ENCODE measurements at places on chromosomes 11 and 22. TPM values are rescaled to one million over a fixed set of nuclear protein-coding genes. Genes with fewer than 3 reads are reported as not detected.

GRCh38 chr11:45142241-45143055 lies 4.0 kb upstream of the PRDM11 start:
- peaks cover 6% of the 10 kb centered on the region for H3K4me1 ChIP-seq
- no peak for DNase-seq
- H3K36me3 ChIP-seq, result no peaks in the 10 kb centered on the region
- H3K27ac ChIP-seq, result no peak overlapping the region

GRCh38 chr22:30280505-30280904 lies 8.8 kb downstream of the CASTOR1 start:
- H3K4me3 ChIP-seq, result no peak overlapping the region
- no peak for DNase-seq
- H3K27me3 ChIP-seq, result no peaks in the 10 kb centered on the region
- peaks cover 6% of the 10 kb centered on the region for H3K4me1 ChIP-seq
- no peaks in the 10 kb centered on the region for H3K36me3 ChIP-seq

DNA sequence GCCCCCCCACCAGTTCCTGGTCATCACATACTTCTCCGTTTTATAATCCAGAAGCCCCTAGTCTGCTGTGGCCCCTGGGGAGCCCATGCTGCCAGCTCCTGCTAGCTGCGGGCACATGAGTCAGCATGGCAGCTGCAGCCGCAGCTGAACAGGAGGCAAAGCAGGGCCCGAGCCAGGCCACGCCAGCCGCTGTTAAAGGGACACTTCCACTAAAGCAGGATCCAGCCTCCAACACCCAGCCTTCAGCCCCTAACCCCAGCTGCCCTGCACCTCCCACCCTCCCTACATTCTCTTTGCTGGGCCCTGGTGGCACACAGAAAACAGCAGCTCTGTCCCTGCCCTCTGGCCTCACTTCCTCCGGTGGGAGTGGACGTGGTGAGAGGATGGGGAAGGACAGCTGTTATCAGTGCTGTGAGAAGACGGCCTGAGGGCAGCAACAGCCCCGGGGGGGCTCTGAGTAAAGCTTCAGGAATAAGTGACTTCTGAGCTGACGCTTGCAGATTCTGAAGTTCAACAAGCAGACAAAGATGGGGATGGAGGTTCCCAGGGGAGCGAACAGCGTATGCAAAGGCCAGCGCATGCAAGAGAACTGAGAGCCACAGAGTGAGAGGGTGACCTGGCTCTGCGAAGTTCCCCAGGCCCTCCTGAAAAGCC lies 688 bp upstream of the LRRC74B start:
- peak; percentile 15 for DNase-seq
- no peaks in the 10 kb centered on the region for H3K36me3 ChIP-seq
- no peaks in the 10 kb centered on the region for H3K27me3 ChIP-seq

- peak overlapping the region; percentile 82 for H3K27ac ChIP-seq
- H3K4me3 ChIP-seq, result no peak overlapping the region
- peaks cover 42% of the 10 kb centered on the region for H3K4me1 ChIP-seq
These were observed 8.3 kb upstream of the PIM3 start for GRCh38 chr22:49951986-49952896.

- H3K27ac ChIP-seq, result no peak overlapping the region
- H3K4me3 ChIP-seq, result peak overlapping the region; percentile 54
- no peaks in the 10 kb centered on the region for H3K36me3 ChIP-seq
- peak; percentile 85 for DNase-seq
- H3K27me3 ChIP-seq, result no peaks in the 10 kb centered on the region
These were observed 44.3 kb downstream of the NNMT start for GRCh38 chr11:114340311-114341131.

- DNase-seq, result no peak
- H3K27ac ChIP-seq, result no peak overlapping the region
- H3K4me3 ChIP-seq, result no peak overlapping the region
These were observed 272.0 kb downstream of the BLID start for GRCh38 chr11:121844016-121844415.

DNA sequence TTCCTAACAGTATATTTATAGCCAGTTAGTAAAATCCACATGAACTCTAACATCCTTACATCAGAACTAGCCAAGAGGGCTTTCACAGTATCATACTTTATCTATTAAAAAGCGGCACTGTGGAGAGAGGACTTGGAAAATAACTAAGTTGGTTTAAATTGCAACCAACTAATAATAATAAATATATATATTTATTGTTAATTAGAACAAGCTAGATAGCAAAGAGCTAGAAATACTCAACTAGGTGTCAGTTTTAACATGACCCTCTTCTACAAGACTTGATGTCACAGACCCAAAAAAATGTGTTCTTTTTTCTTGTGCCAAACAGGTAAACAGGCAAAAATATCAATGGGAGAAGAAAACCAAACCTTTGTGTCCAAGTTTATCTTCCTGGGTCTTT lies at the start of gene OR2D3:
Gene OR2D3, plus strand, starts transcription at position 301 of the 400 bp plus-strand sequence. Its CDS starts 0 bp downstream, at position 301.
- no peaks in the 10 kb centered on the region for H3K27me3 ChIP-seq
- no peaks in the 10 kb centered on the region for H3K36me3 ChIP-seq
- no peak within 1 kb of the TSS for H3K27ac ChIP-seq
- no peak within 1 kb of the TSS for H3K4me3 ChIP-seq
- DNase-seq, result no peak
- peaks cover 3% of the 10 kb centered on the region for H3K4me1 ChIP-seq

- DNase-seq, result no peak
- H3K36me3 ChIP-seq, result no peaks in the 10 kb centered on the region
- H3K27me3 ChIP-seq, result peaks cover 88% of the 10 kb centered on the region
These were observed 1.0 kb upstream of the OR6X1 start for GRCh38 chr11:123755344-123755743.

- peak; percentile 30 for DNase-seq
- no peak overlapping the region for H3K4me3 ChIP-seq
- no peaks in the 10 kb centered on the region for H3K27me3 ChIP-seq
- H3K36me3 ChIP-seq, result no peaks in the 10 kb centered on the region
- no peaks in the 10 kb centered on the region for H3K4me1 ChIP-seq
- no peak overlapping the region for H3K27ac ChIP-seq
These were observed 17.1 kb upstream of the TPH1 start for GRCh38 chr11:18063125-18063524.

GRCh38 chr11:88208745-88209144 lies 33.5 kb upstream of the RAB38 start:
- H3K4me3 ChIP-seq, result no peak overlapping the region
- H3K27me3 ChIP-seq, result no peaks in the 10 kb centered on the region
- no peak for DNase-seq

DNA sequence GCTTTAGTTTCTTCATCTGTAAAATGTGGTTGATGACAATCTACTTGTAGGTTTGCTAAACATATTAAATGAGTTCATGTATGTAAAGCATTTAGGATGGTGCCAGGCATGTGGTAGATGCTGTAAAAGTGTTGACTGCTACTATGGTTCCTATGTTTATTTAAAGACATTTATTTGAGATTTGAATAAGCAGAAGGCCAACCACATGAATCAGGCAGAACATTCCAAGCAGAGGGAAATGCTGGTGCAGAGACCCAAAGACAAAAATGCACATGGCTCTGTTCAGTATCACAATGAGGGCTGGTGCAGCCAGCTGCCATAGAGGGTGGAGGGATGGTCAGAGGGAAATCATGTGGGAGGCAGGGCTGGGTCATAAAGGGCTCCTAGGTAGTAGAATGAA lies 156.2 kb upstream of the PDGFD start:
- no peak for DNase-seq
- no peaks in the 10 kb centered on the region for H3K27me3 ChIP-seq
- no peaks in the 10 kb centered on the region for H3K4me1 ChIP-seq
- no peaks in the 10 kb centered on the region for H3K36me3 ChIP-seq

GRCh38 chr11:102914238-102915043 lies 39.7 kb upstream of the MMP12 start:
- H3K27me3 ChIP-seq, result no peaks in the 10 kb centered on the region
- no peak overlapping the region for H3K27ac ChIP-seq
- peak; percentile 76 for DNase-seq
- H3K4me3 ChIP-seq, result no peak overlapping the region

DNA sequence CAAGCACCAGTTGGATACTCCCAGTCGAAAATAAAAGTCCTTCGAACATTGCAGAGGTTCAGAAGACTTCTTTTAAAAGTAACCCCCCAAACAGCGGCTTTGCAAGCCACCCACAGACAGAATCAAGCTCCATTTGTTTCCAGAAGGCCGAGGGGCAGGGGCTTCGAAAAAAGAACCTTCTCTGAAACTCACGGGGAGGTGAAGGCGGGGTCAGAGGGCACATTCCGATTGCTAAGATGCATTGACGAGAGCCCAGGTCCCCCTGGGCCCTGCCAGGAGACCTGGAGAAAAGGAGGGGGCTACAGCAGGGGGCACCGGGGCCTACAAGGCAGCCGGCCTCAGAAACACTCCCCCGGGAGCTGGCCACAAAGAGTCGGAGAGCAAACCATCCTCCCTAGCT lies 306.8 kb downstream of the MN1 start:
- no peak overlapping the region for H3K4me3 ChIP-seq
- DNase-seq, result no peak
- no peaks in the 10 kb centered on the region for H3K27me3 ChIP-seq
- H3K36me3 ChIP-seq, result no peaks in the 10 kb centered on the region
- H3K4me1 ChIP-seq, result peaks cover 4% of the 10 kb centered on the region

GRCh38 chr11:17639781-17640180 lies 79.6 kb upstream of the MYOD1 start:
- H3K27ac ChIP-seq, result no peak overlapping the region
- peaks cover 21% of the 10 kb centered on the region for H3K27me3 ChIP-seq
- DNase-seq, result no peak
- no peaks in the 10 kb centered on the region for H3K36me3 ChIP-seq
- no peaks in the 10 kb centered on the region for H3K4me1 ChIP-seq

DNA sequence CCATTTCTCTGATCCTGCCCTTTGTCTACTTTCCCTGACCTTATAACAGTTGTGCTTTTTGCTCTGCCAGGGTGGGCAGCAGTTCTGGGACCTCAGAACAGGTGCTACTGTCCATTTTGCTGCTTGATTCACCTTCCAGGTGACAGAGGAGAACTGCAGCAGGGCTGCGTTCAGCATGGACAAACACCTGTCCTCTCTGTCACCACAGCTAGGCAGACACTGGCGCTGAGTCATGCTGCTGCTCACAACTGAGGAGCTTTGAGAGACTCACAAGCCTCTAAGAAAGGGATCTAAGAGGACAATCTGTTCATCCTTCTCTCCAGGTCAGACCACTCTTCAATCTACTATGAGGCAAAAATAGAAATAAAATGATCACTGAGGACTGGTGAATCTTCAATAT lies 1144.5 kb upstream of the CCDC90B start:
- DNase-seq, result peak; percentile 27
- no peaks in the 10 kb centered on the region for H3K4me1 ChIP-seq
- no peaks in the 10 kb centered on the region for H3K36me3 ChIP-seq
- H3K27ac ChIP-seq, result no peak overlapping the region

- no peak overlapping the region for H3K4me3 ChIP-seq
- peaks cover 18% of the 10 kb centered on the region for H3K27me3 ChIP-seq
- no peak overlapping the region for H3K27ac ChIP-seq
These were observed 36.5 kb upstream of the SLC22A24 start for GRCh38 chr11:63180536-63180935.

DNA sequence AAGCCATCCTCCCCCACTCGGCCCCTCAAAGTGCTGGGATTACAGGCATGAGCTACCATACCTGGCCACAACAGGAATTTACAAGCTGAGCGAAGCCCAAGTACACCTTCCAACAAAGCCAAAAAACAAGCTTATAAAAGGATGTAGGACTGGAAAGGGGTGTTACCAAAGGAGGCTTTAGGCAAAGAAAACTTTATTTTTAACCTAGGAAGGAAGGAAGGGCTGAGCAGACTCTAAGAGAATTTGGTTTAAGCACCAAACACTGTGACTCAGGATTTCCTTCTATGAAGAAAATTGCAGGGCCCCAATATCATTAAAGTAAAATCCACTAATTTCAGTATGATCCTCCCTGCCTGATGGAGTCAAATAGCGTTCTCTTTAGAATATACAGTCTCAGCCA lies 12.1 kb downstream of the DENND5A start:
- no peak overlapping the region for H3K4me3 ChIP-seq
- peaks cover 5% of the 10 kb centered on the region for H3K4me1 ChIP-seq

DNA sequence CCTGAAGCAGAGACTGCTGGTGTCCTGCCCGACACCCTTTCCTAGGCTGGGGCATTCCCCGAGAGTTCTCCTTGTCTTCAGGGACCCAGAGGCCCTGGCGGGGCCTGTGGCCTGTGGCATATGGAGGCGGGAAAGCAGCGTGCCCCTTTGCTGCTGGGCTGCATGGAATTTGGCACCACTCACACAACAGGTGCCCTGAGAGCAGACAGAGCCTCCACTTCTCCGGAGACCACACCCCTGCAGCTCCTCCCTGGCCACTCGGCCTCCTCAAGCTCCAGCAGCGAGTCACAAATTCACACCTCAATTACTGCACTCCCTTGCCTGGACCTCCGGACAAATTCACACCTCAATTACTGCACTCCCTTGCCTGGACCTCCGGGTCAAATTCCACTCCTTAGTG lies 1375.2 kb downstream of the TBC1D22A start:
- no peaks in the 10 kb centered on the region for H3K4me1 ChIP-seq
- no peak overlapping the region for H3K4me3 ChIP-seq

DNA sequence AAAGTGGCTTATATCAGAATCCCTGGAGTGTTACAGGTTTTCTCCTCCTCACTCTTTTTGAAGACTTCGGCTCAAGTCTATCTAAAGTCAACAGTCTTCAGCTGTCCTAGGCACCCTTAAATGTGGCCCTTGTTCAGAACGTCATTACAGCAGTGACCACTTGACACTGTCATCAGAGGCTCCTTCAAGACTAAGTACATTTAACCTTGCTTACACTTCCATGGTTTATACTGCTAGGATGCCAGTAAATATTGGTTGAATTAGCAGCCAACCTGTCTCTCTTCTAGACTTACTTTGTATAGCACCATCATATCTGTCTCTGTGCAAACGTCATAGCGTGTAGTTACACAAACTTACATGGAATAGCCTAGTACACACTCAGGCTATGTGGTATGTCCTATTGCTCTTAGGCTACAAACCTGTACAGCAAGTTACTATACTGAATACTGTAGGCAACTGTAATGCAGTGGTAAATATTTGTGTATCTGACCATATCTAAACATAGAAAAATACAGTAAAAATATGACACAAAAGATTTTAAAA lies 13.3 kb upstream of the C11orf91 start:
- H3K4me3 ChIP-seq, result no peak overlapping the region
- H3K27me3 ChIP-seq, result no peaks in the 10 kb centered on the region
- no peak for DNase-seq

Gene VPS37C
- 34.9 TPM for total RNA-seq

Gene MMP12
- not detected for total RNA-seq

Gene CADM1
- total RNA-seq, result 0.12 TPM

Gene HOATZ
- not detected for total RNA-seq

Gene RAB36
- 1.1 TPM for total RNA-seq

Gene MRGPRE
- total RNA-seq, result not detected

Gene PHOX2A
- total RNA-seq, result not detected

Gene YAP1
- 104 TPM for total RNA-seq

Gene MYOD1
- total RNA-seq, result not detected

Gene PRRG4
- 12.9 TPM for total RNA-seq

Gene MB
- 21.6 TPM for total RNA-seq

Gene PRDM11
- 6.3 TPM for total RNA-seq

All from PC-3 (cell line).